ENCODE measurements at places on chromosomes 5 and 9.

DNA sequence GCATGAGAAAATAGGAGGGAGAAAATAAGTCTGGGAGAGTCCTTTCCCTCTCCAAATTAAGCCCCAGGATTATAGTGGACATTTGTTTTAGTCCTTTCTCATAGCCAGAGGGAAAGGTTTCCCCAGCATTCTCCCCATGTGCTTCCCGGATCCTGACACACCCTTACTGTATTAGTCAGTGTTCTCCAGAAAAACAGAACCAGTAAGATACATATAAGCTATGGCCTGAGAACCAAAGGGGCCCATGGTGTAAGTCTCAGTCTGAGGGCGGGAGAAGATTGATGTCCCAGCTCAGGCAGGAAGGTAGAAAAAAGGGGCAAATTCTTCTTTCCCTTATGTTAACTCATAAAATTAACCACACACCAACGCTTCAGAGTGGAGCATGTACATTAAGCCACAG, 25.6 kb upstream of the SPATA31D4 start:
- no peak for DNase-seq

DNA sequence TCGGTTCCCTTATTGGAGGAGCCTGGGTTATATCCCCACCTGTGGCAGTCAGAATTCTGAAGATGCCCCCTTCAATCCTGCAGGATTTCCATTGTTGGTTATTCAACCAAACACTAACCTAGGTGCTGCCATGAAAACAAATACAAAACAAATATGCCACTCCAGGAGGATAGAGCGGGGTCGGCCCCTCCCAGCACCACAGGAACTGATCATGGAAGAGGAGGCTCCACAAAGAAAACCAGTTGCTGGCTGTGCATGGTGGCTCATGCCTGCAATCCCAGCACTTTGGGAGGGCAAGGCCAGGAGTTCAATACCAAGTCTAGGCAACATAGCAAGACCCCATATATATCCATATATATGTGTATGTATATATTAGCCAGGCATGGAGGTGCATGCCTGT, 13.2 kb upstream of the ADGRD2 start:
- DNase-seq, result no peak

DNA sequence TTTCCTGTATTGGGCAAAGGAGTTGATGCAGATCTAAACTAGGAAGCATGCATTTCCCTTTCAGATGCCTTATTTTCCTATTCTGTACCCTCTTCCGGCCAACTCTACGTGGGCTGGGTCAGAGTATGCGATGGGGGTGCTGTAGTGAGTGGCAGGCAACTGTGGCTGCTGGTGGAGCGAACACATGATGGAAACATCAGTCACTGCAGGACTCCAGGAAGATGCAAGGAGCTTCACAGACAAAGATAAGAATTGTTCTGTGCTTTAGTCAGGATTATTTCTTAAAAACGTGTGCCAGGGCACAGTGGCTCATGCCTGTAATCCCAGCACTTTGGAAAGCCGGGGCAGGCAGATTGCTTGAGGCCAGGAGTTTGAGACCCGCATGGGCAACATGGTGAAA, 75.1 kb downstream of the PSAT1 start:
- no peak for DNase-seq

GRCh38 chr5:150503977-150504620, 3.8 kb upstream of the NDST1 start:
- DNase-seq, result no peak

DNA sequence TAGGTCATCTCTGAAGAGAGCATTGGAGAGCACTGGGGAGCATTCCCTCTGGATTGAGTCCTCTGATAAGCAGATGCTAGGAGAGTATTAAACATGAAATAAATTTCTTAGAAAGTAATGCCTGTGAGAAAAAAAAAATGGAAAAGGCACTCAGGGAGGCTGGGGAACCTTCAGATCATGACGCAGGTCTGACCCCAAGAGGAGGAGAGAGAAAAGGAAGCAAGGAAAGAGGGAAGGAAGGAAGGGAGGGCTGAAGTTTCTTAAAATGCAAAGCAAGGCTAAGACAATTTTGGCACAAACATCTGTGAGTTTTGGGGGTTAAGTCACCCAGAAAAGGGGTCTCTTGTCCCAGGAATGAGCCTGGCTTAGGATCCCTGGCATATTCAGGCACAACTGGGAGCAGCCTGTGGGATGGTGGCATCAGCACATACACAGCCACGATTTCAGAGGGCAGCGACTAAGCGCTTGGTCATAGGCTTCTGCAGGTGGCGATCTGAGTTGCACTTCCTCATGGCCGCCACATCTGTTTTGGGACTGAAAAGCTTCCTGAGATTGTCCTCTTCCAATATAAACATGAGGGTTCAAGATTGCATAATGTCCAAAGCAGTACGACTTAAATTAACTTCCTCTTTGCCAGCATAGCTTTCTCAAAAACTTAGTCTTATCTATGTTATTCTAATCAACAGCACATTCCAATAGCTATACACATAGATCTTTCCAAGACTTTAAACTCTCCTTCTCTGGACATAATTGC, 692.7 kb downstream of the DNAH5 start:
- peak; percentile 23 for DNase-seq

DNA sequence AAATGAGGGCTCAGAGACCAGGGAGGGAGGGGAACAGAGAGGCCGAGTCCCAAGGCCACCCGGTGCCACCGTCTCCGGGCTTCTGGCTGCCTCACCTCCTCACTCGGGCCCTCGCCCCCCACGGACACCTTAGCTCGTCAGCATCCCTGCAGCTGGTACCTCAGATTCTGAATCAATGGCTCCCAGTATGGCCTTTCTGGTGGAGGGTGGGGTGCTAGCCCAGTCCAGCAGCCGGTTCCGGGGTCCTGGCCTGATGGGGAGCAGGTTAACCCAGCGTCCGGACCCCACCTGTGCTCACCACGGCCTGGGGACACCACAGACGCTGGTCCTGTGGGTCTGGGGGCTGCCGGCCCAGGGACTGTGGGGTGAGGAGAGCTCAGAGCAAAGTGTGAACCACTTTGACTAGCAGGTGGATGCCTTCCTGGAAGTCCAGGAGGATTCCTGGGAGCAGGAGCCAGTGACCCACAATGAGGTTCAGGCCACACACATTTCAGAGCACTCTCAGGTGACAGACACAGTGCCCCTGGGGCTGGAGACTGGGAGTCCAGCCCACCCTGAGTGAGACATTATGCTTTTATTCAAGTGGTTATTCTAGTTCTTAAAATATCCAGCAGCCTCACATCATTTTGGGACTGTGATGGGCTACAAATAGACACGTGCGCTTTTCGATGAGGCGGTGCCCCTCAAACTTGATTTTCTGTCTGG, 53.3 kb downstream of the AHRR start:
- no peak for DNase-seq

- peak; percentile 87 for DNase-seq
These were observed 126.5 kb upstream of the ABCA1 start for GRCh38 chr9:105054491-105054890.

GRCh38 chr9:94807556-94807955, 81.1 kb downstream of the AOPEP start:
- DNase-seq, result no peak

- no peak for DNase-seq
These were observed 86.3 kb upstream of the IRX1 start for GRCh38 chr5:3509290-3509689.

DNA sequence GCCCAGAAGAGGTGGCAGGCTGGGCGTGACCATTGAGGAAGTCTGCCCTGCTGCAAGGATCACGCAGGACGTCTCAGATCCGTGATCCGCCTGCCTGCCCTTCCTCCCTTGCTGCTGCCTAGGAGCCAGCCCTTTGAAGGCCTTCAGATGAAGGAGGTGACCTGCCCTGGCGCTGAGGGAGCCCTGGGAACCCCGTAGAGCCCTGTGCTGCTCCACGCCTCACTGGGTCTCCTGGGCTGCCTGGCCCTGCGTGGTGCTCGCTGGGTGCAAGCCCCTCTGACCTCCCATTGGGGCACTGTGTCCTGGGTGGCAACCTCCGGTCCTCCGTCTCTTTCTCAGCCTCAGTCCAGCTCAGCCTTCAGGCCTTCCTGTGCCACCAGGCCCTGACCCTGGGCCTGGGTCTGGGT, 295.3 kb upstream of the IRX4 start:
- no peak for DNase-seq

GRCh38 chr9:86512929-86513328, 158.7 kb upstream of the TUT7 start:
- DNase-seq, result no peak

DNA sequence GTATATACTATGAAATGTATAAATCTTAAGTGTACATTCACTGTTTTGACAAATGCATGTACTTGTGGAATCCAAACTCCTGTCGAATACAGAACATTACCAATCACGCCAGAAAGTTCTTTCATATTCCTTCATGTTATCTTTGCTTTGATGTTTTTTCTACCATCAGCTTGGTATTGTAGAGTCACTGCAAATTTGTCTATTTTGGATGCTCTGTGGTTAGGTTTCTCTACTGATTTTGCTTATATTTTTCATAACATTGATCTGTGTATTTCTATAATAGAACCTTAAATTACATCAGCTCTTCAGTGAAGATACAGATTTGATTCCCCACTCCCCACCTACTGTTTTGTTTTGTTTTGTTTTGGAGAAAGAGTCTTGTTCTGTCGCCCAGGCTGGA, 30.8 kb downstream of the HABP4 start:
- no peak for DNase-seq

GRCh38 chr9:8961186-8961851, 1161.7 kb upstream of the DMAC1 start:
- no peak for DNase-seq

GRCh38 chr5:149747833-149748366, 17.8 kb downstream of the PPARGC1B start:
- DNase-seq, result no peak

DNA sequence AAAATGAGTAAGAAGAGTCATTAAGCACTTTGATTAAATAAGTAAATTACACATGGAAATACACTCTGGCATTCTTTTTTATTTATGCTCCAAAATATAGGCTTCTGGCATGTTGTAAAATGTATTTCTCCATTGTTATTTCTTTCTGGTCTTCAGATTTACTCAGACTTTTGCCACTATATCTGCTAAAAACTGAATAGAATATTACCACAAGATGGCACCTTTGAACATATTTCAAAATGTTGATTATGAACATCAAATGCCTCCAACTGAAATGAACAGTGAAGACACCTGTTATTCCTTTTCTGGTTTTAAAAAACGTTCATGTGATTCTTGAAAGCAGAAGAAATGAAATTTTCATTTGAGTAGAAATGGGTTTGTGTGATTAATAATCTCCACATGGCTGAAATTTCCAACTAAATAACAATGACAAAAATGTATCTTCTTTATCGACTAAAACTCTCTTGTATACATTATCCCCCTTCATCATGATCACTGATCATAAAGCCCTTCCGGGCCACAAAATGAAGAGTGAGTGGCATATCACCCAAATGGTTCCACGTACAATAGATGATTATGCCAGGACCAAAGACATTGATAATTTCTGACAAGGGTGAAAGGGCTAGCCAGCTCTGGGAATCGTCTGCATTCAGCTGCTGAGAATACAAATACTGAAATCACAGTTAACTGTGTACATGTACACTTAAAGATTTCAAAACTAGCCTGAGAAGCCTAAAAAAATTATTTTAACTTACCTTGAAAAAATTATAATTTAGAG, 23.8 kb downstream of the TYRP1 start:
- DNase-seq, result no peak

DNA sequence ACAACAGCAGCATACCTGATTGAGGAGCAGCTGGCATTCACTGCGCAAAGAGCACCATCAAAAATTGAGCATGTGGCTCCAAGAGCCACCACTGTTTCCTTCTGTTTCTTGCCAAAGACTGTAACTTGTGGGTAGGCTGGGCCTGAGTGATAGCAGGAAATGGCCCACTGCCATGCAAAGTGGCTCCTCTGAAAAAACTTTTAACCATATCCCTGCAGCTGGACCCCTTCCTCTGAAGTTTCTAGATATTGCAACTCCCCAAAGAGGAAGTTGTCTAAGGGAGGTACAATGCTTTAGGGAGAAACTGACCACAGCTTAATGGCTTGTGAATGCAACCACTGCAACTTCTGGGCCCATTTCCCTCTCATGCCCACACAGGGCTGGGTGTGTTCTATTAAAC, 355.4 kb upstream of the PDE4D start:
- DNase-seq, result no peak

DNA sequence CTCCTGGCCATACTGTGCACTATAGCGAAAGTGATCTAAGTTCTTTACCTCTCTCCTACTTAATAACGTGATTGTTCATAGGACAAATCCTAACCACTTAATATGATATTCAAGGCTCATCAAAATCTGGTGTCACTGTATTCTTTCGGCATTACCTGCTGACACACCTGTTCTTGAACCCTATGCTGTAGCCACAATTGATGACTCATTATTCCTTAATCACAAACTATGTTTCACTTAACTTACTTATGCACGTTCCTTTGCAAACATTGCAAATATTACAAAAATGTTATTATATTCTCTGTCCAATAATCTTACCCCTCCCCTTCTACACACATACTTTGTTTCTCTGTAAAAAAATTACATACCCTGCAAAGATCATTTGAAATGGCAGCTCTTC, 158.1 kb upstream of the ADRA1B start:
- no peak for DNase-seq

DNA sequence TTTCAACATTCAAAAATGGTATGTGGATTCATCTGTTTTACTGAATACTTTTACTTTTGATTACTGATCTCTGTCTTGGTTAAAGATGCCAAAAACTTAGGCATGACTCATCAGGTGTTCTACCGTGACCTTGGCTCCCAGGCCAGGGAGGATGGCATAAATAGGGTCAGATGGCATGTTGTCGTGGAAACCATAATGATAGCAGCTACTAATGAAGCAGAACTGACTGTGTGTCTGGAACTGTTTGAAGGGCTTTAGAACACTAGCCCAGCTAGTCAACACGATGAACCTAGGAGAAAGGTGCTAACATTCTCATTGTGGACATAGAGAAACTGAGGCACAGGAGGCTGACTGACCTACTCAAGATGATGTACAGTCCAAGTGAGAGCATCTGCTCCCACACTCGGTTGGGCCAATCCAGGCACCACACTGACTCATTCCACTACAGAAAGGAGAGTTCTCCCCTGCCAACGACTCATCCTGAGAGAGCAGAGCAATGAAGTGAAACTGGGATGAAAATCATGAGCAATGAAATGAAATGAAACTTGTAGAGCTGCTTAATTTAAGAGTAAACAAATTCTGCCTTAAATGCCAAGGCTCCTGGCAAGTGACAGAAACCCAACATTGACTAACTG, 116.0 kb downstream of the TENT4A start:
- DNase-seq, result no peak

GRCh38 chr9:31519011-31519410, 865.4 kb upstream of the ACO1 start:
- DNase-seq, result no peak

DNA sequence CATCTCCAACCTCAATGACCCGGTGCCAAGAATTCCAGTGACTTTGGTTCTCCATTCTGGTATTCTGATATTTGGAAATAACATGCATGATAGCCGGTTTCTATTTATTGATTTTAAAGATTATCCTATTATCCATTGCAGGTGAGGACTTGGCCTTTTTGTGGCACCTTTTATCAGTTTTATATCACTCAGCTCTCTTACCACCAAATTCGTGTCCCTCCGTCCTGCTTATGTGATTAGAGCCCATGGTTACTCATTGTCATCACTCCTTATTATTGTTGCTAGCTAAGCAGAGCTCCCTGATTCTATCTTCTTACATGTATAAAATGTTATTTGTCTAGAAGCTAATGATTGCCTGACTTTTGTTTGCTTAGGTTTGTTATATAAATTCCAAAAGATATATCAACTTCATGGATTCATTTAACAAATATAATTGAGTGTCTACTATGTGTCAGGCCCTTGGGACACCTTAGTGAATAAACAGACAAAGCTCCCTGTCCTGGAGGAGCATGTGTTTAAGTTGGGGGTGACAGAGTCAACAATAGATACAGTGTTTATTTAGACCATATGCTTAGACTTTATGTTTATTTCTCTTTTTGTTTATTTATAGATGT, 138.2 kb downstream of the ADAMTS16 start:
- DNase-seq, result no peak

- no peak for DNase-seq
These were observed 158.7 kb downstream of the TMEM167A start for GRCh38 chr5:82918311-82919031.

Data from astrocyte of the spinal cord (primary cell).